ENCODE measurements at places on chromosomes 7 and 10.

DNA sequence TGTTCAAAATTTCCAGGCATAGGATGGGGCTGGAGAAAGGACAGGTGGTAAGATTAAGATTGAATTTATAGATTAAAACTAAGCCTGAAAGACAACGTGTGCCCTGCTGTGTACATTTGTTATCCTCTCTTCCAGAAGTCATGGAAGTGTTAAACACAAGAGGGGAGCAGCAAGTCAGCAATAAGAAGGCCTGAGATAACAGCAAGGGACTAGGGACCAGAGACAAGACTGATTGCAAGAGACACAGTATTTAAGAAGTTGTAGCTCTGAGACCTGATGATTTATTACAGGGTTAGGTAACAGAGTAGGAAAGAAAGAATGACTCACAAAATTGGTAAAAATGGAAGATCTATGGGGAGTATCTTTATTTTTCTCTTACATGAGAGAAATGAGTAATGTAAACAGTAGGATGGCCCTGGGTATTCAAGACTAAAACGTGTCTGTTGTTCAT is 55.7 kb upstream of the COL1A2 start:
- no peak for DNase-seq

- no peak for DNase-seq
Measured at GRCh38 chr7:67671006-67671548, 674.4 kb downstream of the TYW1 start.

GRCh38 chr7:3069771-3070449 is 26.2 kb upstream of the CARD11 start:
- no peak for DNase-seq

DNA sequence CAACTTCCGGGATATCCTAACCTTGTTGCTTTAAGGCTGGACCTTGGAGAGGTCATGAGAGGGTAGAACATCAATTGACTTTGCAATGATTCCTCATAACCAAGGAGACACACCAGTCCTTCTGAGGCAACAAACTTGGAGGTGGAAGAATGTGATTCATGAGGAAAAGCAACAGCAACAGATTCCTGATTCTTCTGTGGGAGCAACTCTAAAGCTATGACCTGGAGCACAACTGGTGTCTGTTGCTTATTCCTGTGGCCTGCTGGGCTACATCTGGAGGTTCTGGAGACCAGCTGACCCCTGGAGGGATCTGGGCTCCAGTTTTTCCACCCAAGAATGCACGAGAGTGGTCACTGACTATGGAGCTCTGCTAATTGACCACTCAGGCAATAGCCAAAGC is 116.6 kb downstream of the CREB5 start:
- no peak for DNase-seq

- no peak for DNase-seq
Measured at GRCh38 chr7:73719806-73720169, 319 bp upstream of the STX1A start.
